Retina (tissue), 1 donor: ENCODE measurements at places on chromosomes 12 and 14.

DNA sequence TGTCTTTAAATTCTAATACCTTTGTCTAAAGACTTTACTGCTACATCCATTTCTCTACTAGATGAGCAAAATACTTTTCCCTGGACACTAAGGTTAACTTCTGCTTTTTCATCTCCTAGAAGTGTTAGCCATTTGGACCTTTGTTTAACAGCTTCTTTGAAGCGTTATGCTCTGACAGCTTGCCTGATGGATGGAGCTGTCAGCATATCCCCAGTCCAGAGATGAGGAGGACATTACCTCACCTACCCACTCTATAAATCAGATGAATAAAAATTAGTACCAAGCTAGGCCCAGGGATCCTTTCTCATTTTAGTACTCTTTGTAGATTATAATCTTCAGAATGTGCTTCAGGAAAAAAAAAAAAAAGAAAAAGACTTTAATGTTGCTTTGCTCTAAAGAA is 222.7 kb downstream of the PELI2 start:
- no peak for DNase-seq

DNA sequence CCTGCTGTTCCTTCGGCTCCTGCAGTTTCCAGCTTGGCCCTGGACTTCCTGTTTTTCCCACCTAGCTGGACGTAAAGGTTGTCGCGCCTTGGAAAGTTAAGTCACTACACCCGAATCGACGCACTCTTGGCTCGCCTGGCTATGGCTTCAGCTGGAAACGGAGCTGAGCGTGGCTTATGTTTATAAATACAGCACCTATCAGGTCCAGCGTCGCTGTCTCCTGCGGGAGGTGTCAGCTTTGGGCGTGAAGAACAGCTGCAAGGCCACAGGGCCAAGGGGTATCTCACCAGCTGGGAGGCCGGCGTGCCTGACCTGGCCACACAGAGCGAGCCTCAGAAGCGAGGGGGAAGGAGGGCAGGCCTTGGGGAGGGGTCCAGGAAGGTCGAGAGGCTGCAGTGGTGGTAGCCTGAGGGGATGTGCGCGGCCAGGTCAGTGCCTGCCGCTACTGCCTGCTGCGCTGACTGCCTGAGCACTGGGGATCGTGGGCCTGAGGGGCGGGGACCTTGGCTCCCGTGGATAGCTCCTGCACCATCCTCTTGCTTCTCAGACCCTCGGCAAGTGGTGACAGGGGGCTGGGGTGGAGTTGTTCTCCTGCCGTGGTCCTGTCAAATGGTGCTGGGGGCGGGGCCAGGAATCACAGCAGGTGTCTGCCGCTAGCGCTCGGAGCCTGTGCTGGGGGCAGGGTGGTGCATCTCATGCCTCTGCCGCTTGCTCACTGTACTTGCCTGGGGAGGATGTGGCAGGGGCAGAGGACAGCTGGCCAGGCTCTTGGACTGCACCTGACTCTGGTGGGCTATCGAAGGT is 12.5 kb downstream of the PACS2 start:
- no peak for DNase-seq

DNA sequence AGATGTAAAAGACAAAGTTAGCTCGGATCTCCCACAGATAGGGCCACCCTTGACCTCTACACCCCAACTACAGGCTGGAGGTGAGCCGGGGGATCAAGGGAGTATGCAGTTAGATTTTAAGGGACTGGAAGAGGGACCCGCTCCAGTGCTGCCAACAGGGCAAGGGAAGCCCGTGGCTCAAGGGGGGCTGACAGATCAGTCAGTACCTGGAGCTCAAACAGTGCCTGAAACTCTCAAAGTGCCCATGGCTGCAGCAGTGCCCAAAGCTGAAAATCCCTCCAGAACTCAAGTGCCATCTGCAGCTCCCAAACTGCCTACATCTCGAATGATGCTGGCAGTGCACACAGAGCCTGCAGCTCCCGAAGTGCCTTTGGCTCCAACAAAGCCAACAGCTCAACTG is 10.4 kb downstream of the NYNRIN start:
- DNase-seq, result no peak

DNA sequence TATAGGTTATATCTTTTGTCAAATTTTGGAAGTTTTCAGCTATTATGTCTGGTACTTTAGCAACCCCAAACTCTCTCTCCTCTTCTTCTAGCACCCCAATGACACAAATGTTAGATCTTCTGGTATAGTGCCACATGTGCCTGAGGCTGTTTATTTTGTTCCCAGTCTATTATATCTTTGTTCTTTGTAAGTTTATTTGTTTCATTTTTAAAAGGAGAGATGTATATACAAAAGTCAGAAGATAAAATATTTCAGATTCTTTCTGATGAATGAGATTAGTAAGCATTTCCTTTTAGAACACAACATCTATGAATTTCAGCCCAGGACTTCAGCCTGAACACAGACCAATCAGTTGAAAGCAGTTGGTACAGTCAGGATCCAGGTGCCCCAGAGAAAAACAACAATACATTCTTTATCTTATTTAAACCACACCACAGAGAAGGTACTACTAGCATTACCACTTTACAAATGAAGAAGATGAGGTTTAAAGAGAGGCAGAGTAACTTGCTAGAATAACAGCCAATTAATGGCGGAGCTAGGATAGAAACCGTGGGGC is 114.1 kb upstream of the BTG1 start:
- DNase-seq, result no peak

DNA sequence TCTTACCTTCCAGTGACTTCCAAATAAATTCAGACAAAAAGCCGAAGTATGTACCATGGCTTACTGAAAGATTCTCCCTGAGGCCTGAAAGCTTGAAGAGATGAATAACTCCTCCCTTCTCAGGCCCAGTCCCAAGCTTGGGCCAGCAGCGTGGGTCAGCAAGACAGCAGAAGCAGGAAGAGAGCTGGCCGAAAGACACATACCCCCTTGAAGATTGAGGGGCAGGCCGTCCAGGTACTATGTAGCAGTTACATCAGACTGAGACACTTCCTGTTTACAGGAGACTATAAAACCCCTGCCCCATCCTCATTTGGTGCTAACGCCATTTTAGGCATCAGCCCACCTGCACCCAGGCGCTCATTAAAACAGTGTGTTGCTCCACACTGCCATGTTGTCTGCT is 15.0 kb downstream of the NDUFA12 start:
- DNase-seq, result no peak

GRCh38 chr12:113676117-113676516 is 204.4 kb upstream of the LHX5 start:
- DNase-seq, result no peak

- no peak for DNase-seq
Measured at GRCh38 chr12:45762185-45763110, 32.9 kb downstream of the ARID2 start.

- DNase-seq, result no peak
Measured at GRCh38 chr12:47078086-47078395, 1.4 kb upstream of the PCED1B start.
